ENCODE measurements at places on chromosomes 5 and 9.

- DNase-seq = no peak
Observed at GRCh38 chr5:138391859-138392386, 39.4 kb downstream of the KDM3B start.

- no peak for DNase-seq
Observed at GRCh38 chr5:122941737-122942136, 94.8 kb downstream of the PPIC start.

- DNase-seq = no peak
Observed at GRCh38 chr9:35660966-35661415, 2.9 kb downstream of the CCDC107 start.

GRCh38 chr9:128061275-128061960, 5.7 kb downstream of the NAIF1 start:
- DNase-seq = no peak

GRCh38 chr9:68963416-68963815, 50.5 kb downstream of the PRKACG start:
- no peak for DNase-seq

DNA sequence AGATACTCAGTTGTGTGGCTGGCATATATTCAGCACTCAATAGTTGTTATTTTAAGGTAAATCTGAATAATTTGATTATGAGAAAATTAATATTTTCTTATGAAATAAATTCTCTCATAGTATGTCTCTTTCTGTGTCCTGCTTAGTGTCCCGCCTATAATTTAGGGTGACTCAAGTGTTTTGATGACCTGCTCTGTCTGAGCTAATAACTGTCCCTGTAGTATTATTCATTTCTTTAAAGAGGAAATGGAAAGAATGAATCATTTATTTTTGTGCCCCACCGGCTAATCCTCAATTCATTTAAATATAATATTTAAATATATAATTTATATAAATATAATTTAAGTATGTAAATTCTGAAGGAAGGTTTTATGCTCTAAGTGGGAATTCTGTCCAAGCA, 4.1 kb downstream of the SLC1A1 start:
- DNase-seq = no peak

DNA sequence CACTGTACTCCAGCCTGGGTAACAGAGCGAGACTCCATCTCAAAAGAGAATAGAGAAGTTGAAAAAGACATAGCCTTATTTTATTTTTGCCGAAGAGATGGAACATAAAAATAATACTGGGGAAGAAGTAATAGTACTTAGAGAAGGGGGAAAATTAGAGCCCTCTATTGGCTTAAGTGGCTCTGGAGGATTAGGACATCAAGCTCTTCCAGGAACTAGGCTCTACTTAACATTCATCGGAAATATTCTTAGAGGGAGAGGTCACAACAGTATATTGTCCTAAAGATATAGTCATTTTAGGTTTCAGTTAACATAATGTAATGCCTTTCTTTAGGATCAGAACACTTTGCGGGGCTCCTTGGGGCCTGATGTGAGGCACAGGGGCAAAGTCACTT, 86.0 kb upstream of the PLPP1 start:
- DNase-seq = no peak

DNA sequence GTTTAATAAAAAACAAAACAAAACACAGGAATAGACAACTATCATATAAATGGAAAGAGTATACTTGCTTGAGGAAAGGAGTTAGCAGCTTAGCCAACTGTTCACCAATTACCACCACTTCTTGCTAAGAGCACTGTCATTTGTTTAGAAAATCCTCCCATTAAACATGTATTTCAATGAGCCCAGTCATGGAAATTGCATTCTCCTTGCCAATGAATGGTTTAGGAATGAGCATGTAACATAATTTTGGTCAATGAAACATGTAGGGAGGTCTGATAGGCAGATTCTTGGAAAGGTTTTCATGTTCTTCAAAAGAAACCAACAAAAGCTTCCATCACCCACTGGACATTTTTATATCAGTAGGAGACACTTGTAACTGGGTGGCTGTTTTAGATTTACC, 502.8 kb upstream of the PAPPA start:
- no peak for DNase-seq

- no peak for DNase-seq
Observed at GRCh38 chr9:109699019-109699418, 81.0 kb upstream of the PALM2AKAP2 start.

DNA sequence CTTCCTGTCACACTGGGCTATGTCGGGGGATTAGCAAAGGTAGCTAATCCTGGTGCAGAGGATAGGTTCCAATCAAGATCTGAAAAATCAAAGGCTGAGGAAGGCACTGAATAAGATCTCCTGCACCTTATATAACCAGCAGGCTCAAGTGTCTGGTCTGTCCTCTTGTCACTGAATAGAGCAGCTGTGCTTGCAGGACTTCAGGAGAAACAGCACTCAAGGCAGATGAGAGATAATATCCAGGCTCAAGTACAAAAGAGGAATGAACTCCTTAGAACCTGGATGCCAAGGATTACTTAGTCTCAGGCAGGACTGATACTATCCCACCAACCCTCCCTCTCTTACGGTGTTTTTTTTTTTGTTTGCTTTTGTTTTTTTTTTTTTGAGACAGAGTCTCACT, 108.8 kb upstream of the LRRTM2 start:
- no peak for DNase-seq

DNA sequence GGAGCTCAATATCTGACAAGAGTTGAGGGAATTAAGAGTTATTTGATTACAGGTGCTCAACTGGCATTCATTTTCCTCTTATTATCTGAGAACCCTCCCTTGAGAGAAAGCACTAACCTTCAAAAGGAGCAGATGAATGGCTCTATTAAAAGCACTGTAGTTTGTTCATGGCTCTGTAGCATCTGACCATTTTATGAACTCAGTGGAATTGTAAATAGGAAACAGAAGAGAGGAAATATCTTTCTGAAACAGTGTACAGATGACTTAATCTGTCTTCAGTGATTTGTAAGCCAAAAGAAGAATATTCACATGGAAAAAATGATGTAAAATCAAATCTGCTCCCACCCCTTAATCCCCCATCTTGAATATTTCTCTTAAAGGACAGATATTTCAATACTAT, 810.4 kb upstream of the GRAMD2B start:
- DNase-seq = no peak

GRCh38 chr5:111927191-111927590, 170.2 kb upstream of the NREP start:
- no peak for DNase-seq

GRCh38 chr5:61371474-61371873, 39.4 kb downstream of the ZSWIM6 start:
- no peak for DNase-seq

DNA sequence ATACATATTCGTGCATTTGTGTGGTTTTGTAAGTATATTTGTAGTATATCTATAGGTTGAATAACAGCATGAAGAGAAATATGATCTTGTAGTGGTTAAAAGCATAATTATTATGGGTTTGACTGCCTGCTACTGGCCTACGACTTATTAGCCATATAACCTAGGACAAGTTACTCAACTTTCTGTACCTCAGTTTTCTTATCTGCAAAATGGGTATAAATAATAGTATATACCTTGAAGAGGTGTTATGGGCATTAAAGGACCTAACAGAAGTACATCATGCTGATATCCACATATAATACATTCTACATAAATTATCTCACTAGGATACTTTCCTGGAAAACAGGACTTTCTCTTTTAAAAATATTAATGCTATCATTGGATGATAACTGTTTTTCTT, 118.3 kb upstream of the ELL2 start:
- no peak for DNase-seq

DNA sequence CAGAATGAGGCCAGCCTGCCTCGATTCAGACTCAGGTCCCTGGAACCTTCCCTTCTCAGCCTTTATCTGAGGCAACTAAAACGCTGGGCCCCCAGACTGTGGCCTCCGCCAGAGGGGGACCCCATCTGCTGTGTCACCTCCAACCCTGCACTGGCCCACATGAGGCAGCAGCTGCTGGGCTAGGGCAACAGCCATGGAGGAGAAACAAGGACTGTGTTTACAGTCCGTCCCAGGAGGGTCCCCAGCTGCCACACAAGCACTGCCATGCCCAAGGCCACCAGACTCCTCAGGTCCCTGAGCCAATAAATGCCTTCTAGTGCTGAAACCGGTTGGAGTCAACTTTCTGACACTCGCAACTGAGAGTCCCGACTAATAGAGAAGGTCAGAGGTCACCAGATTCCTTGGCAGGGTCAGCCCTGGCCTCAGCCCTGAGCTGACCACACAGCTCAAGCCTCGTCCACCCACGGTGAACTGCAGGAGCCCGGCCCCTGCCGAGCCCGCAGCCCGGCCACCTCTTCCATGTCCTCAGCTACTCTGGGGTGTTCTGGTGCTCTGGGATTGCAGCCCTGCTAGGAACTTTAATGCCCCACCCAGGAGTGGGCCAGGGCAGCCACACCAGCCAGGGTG, 77.0 kb downstream of the ZNF354C start:
- DNase-seq = no peak

DNA sequence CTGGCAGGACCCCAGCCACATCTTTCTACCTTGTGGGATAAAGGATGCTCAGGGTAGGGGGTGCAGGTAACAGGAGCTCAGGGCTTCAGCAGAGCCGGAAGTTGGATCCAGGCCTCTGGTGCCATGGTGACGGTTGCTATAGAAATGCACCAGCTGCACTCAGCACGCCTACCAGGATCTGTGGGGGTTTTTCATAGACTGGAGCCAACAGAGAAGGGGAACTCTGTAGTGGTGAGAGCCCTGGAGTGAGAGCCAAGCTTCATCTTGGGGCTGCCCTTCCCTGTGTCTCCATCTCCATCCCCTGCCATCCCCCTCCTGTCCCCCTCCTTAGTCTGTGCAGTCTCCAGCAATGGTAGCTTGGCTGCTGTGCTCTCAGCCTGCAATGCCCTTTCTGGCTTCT, 27.5 kb upstream of the BOD1 start:
- DNase-seq = no peak

DNA sequence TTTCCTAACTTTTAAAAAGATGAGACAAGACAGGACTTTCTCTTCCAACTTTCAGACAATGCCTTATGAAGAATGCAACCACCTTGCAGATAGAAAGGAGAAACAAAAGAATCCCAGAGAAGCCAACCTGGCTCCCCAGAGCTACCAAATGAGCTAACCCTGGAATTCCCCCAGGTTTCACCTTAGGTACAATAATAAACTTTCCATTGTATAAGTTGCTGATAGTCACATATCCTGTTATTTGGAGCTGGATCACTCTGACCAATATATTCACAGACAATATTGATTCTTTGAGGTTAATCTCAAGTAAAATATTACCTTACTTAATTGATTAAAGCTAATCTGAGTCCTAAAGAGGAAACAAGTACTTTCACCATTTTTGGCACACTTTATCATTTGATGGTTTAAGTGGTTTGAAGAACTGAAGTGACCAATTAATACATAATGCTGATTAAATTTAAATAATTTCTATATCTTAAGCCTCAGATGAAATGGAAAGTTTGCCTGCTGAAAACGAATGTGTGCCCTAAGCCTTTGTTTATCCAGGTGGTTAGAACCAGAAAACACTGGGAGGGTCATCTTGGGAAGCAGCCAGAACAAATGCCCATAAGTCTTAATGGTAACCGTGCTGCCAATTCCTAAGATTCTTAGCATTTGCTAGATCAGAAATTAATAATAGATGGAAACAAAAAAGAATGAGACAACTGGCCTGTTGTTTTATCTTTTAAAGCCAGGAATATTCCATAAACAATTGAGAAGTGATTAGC, 159.6 kb upstream of the SLC12A2 start:
- DNase-seq = no peak

GRCh38 chr9:93843396-93843795, 111.8 kb downstream of the BARX1 start:
- no peak for DNase-seq

DNA sequence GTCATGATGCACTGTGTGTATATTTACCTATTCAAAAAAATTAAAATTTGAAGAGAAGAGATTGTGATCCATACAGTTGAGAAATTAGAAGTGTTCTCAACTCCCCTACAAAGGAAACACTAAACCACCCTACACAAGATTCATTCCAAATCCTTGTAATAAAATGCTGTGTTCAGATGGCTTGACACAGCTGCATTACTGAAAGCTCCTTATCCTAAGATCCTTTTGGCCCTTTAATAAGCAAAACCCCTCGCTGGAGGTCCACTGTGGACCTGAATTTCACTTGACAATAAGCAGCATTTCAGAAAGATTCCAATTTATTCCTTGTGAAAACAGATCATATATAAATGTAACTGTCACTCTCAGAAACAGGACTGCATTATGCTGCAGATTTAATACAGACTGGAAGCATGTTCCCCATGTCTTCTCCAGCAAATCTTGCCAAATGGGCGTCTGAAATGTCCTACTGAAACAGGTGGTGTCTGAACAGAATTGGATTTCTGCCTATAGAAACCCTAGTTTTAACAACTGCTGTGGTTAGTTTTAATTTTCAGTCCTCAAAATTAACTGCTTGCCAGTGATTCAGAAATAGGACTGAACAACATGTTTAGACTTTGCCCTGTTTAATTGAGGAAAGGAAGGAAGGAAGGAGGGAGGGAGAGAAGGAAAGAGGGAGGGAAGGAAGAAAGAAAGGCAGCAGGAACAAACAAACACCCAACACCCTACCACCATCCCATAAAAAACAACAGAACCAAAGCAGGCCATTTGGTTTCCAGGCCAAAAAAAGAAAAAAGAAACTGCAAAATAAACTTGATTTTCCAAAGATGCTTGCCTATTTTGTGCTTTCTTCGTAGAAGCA, 179.6 kb downstream of the MLLT3 start:
- DNase-seq = no peak

DNA sequence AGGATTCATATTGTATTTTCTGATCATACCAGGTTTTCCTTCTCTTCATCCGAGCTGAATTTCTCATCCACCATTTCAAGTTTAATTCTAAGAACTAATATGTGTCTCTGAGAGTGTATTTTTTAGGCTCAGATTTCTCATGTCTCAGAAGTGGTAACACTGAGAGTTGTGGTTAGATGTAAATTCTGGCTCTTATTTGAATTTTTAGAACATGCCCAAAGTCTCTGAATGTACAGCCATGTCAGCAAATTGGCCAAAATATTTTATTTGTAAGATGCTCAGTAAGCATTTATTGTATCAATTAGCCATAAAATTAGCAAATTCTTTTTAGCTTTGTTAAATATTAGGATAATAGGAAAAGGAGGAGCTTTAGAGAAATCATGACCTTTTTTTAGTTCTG, 16.6 kb downstream of the SV2C start:
- no peak for DNase-seq
